Activated CD8-positive, alpha-beta memory T cell treated with anti-CD3 and anti-CD28 coated beads, Interleukin-2, amount 50 U/mL, for 48 hours (primary cell): ENCODE measurements at places on chromosomes 3 and 15.

DNA sequence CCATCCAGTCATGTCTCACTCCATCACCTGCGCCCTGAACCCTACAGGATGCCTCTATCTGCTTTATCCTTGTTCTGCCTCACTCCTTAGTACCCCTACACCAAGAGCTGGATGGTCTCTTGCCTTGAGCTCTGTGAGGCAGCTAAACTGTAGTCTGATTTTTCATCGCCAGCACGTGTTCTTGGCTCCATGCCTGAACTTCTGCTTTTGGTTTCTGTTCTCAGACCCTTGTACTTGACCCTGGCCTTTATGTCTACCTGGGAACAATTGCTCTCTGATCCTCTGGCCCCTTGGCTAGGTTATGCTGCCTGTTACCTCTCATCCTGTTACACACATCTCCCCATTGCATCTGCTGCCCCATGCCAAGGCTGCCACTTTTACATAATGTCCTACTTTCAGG, 318.0 kb upstream of the LMCD1 start:
- DNase-seq: no peak

DNA sequence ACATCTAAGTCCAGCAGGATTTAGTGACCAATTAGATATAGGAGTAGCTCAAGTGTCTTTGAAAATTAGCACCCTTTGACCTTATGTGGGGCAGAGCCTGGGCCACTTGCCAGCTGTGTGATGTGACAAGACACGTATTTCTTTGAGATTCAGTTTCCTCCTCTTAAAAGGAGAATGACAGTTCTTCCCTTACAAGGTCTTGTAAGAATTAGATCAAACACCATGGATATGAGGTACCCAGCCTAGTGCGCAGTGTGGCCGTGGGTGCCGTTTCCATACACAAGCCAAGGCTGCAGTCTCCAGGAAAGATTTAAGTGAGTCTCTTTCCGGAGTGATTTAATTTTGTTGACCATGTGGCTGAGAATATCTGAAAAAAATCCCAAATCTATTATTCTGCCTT, 46.3 kb downstream of the ARHGAP31 start:
- DNase-seq: no peak

- DNase-seq: no peak
Measured at GRCh38 chr15:86837294-86838061, 757.8 kb downstream of the AGBL1 start.

- no peak for DNase-seq
Measured at GRCh38 chr15:47294765-47295259, 422.5 kb upstream of the SEMA6D start.

DNA sequence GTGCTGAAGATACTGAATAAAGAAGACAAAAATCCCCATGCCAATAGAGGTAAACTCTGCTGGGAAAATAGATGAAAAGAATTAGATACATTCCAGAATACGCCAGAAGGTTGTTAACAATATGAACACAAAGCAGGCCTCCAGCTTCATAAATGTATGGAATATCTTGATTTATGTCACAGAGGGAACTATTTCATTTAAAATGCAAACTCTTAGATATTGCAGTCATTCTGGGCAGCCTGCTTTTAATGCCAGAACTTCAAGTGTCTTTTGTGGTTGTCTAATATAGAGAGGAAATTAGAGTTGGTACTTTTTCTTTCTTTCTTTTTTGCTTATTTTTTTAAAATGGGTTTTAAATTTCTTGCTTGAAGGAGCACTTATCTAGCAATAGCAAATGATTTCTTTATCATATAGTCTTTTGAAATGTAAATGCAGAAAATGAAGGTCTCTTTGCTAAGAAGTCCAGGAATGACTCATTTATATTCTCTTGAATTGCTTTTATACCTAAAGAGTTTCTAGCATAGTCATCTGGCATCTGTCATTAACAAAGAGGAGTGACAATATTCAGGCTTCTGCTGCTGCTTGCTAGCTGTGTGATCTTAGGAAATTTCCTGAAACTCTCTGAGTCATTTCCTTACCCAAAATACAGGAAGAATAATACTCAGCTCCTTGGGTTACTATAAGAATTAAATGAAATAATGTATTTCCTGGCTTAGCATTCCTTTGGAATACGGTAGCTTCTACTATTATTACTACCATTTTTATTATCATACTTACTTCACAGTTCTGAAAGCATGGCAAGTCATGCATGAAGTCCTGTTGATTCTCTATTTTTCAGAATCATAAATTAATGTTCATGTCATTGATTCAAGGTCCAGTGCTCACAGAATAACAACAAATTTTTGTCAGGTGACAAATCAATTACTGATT, 527.6 kb downstream of the DIPK2A start:
- no peak for DNase-seq

DNA sequence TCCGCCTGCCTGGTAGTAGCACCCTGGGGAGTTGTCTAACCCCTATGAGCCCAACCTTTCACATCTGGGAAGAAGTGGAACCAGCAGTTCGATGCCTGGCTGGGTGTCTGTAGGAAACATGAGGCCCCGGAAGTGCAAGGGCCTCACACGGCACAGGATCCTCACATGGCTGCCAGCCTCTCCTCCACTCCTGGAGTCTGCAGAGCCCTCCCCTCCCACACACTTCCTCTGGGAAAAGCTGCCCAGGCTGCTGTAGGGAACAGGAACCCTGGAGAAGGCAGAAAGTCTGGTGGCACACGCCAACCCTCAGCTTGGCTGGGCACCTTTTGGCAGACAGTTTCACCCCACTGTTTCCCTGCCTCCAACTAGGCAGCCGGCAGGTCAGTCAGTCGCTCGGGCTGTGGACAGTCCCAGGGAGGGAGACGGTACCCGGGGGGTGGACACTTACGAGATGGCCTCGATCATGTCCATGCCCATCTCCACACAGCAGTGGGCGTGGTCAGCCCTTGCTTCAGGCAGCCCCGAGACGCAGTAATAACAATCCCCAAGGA, 118.4 kb downstream of the ADCY5 start:
- DNase-seq: no peak
